Spleen (tissue), 13 donors: ENCODE measurements at places on chromosomes 11 and 22.

- peak; percentile 41 for DNase-seq
These were observed 675.3 kb downstream of the BRD1 start for GRCh38 chr22:49152127-49152938.

- DNase-seq: no peak
These were observed 46.9 kb downstream of the PANX1 start for GRCh38 chr11:94175535-94175934.

DNA sequence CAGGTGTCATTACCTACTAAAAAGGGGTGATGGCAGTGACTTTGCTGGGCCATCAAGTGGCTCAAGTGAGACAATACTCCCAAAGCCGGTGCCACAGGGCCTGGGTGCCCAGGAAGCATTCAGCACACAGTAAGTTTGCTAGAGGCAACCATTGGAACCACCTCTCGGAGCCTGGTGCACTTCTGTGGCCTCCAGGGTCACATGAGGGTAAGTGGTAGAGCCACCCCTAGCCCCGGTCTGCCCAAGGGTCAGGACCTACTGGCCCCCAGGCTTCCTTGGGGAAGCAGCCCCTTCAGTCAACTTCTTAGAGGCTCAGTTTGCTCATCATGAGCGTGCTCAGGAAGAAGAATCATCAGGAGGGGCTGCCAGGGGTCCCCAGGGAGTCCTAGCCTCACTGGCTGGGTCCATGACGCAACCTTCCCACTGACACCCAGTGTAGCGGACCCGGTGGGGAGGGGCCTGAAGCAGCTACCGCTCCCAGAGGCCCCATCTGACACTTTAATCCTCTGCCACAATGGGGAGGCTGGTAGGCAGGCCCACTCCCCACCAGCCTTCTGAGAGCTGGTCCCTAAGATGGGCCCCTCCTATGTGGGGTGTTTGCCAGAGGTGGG lies 17.5 kb upstream of the RASL10A start:
- DNase-seq: no peak

GRCh38 chr11:71331631-71332030 lies 79.3 kb upstream of the SHANK2 start:
- DNase-seq: peak; percentile 41
